Central memory CD4-positive, alpha-beta T cell (primary cell): ENCODE measurements at places on chromosomes 2 and 18.

GRCh38 chr18:28781616-28782362 is 604.9 kb upstream of the CDH2 start:
- no peak for DNase-seq

DNA sequence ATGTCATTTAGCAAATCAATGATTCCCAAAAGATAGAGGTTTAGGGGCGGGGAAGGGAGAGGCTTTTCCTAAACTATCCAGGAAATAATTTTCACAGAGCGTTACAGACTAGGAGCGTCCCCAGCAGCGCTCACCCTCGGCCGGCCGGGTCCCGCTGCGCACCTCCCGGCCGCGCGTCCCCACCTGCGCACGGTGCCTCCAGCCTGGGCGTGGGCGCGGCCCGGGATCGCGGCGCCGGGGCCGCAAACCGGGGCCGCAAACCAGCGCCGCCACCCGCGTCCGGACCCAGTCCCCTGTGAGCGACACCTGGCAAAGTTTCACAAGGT is 684 bp upstream of the ZCCHC2 start:
- DNase-seq, result no peak

GRCh38 chr2:70091816-70092215 is 4.5 kb downstream of the PCBP1 start:
- DNase-seq, result no peak

- DNase-seq, result no peak
Observed at GRCh38 chr2:105783151-105783738, 38.5 kb downstream of the NCK2 start.

GRCh38 chr2:148794558-148794957 is 80.5 kb upstream of the KIF5C start:
- no peak for DNase-seq

GRCh38 chr2:72830273-72830672 is 4.4 kb upstream of the EXOC6B start:
- no peak for DNase-seq

GRCh38 chr2:235917506-235917905 is 250.7 kb downstream of the GBX2 start:
- no peak for DNase-seq

GRCh38 chr2:230130668-230131364 is 62.1 kb upstream of the SLC16A14 start:
- no peak for DNase-seq

DNA sequence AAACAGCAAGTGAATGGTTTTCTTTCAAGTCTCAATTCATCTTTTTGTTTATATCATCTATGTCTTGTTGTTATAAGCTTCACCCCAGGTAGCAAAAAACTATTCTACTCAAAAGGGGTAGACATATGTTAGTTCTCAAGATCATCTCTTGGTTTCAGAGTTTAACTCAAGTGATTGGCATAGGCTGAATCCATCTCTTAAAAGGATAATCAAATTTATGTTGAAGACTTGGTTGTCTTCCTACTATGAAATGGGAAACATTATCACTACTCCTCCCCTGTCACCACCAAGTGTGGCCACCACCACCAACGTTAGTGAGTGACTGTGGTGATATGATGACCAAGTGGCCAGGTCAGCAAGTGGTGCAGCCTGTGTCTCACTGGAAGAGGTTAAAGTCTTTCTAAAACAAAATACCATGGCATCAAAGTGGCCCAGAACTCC is 1.5 kb downstream of the IL1B start:
- DNase-seq, result no peak

- DNase-seq, result no peak
Observed at GRCh38 chr2:240584486-240585031, 2.0 kb upstream of the CAPN10 start.

- DNase-seq, result no peak
Observed at GRCh38 chr2:67516362-67516761, 119.2 kb downstream of the ETAA1 start.

DNA sequence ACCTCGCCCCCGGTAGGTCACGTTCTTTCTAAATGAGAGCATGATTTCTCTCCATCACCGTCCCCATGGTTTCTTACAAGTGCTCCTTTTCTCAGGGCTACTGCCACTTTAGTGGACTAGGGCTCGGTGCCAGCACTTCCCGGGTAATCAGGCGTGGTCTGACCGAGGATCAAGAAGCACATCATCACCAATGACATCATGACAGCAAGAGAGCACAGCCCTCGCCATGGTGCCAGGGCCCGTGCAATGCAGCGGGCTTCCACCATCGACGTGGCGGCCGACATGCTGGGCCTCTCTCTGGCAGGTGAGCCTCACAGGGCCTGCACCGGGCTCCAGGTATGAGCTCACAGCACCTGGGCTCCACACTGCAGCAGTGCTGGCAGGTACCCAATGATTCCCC is 75.2 kb downstream of the INPP4A start:
- DNase-seq, result no peak

DNA sequence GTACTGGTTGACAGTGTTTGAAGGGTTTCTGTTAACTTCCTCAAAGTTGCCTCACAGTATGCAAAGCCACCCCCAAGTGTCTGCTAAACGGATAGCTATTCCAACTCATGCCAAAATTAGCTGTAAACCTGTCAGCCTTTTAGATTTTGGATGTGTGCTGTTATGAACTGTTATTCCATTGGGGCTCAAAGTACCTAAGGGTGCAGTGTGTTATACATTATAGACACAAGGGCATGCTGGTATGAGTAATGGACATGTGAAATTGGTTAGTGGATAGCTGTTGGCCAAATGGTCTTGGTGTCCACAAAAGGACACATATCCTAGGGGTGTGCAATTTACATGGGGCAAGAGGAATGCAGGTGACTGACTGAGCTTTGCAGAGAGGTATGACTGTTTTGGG is 33.7 kb upstream of the CCBE1 start:
- DNase-seq, result no peak

DNA sequence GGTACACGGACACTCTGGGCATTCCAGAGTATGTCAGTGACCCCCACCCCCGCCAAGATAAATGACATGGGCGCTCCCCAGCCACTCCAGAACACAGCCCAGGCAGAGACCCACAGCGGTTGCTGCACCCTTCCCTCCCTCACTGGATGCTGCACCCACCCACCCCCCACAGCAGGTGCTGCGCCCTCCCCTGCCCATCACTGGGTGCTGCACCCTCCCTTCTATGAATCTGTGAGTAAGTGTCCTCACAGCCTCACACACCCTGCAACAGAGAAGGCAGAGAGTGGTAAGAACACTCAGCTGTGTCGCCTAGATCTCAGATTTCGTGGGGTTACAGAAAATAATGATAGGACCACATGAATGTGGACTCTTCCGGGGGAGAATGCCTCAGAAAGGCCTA is 23.5 kb downstream of the CHMP1B start:
- DNase-seq, result no peak

- DNase-seq, result no peak
Observed at GRCh38 chr2:54041135-54041534, 70.3 kb upstream of the PSME4 start.

DNA sequence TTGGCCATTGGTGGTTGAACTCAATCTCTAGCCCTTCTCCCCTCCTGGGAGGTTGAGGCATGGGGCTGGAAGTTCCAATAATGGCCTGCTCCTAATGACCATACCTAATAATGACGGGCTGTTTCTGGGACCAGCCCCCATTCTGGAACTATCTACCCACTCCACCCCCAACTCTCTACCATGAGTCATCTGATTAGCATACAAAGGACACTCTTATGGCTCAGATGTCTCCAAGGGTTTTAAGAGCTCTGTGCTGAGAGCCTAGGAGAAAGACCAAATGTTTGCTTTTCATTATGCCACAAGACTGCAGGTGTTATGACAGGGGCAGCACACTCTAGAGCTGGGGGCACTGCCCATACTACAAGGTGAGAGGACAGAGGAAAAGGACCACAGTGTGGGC is 137.0 kb upstream of the NCKAP5 start:
- no peak for DNase-seq

GRCh38 chr18:43077510-43078308 is 37.8 kb downstream of the RIT2 start:
- no peak for DNase-seq

- DNase-seq, result no peak
Observed at GRCh38 chr2:189702071-189702470, 27.6 kb downstream of the ANKAR start.

- no peak for DNase-seq
Observed at GRCh38 chr2:98795891-98796676, 65.2 kb upstream of the MGAT4A start.

- DNase-seq, result no peak
Observed at GRCh38 chr2:17892770-17893534, 14.5 kb downstream of the KCNS3 start.

- DNase-seq, result peak; percentile 61
Observed at GRCh38 chr2:97662895-97663625, 784 bp downstream of the ACTR1B start.

GRCh38 chr18:55856229-55856628 is 268.2 kb upstream of the TCF4 start:
- no peak for DNase-seq

GRCh38 chr2:226875438-226876225 is 39.8 kb downstream of the RHBDD1 start:
- DNase-seq, result no peak

GRCh38 chr2:210264282-210264681 is 39.0 kb upstream of the ACADL start:
- no peak for DNase-seq

GRCh38 chr18:43422518-43422917 is 145.2 kb upstream of the SYT4 start:
- DNase-seq, result no peak

GRCh38 chr2:209191139-209191538 is 232.7 kb upstream of the MAP2 start:
- no peak for DNase-seq

DNA sequence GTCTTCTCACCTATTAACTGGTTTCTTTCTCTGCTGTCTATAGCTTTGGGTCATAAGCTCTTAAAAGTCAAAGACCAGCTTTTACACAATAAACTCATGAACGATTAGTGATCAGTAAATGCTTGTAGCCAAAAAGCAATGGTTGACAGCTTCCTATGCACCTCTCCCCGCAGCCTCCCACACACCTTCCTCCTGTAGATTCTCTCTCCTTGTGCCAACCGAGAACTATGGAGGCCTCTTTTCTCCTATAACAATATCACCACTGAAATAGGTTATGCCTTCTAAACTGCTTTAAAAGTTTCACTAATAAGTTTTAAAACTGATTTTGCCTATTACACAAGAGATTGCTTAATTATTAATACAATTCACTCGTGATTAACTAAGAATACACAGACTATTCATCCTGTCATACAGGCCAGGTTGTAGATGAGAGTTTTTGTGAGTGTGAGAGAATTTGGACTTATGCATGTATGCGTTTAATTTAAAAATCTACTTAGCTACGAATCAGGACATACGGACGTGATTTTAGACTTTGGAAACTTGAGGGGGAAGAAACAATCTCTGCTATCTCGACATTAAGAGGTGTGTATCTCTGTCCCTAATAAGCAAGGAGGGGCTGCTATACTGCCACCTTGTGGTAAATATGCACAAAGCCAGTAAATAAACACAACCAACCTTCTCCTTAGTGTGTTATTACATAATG is 229.1 kb upstream of the RBBP8 start:
- DNase-seq, result no peak

DNA sequence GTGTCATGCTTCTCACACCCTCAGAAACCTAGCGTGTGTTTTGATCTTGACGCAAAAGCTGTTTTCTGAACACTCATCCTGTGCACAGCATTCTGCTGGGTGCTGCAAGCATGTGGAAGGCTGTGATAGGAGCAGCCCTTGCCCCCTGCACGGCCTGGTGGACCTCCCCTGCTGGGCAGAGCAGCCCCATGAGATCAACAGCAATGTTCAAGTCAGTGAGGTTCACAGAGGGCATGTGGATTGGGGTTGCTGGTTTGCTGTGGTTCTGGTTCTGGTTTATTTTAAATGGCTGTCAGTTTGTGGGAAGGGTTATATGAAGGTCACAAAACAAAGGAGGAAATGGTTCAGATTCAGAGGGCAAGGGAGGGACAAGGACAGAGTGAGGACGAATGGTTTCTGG is 71.3 kb downstream of the SOWAHC start:
- DNase-seq, result no peak
